ENCODE measurements at places on chromosomes 5 and 9.

- no peak for DNase-seq
Measured at GRCh38 chr9:95816716-95817115, 58.8 kb upstream of the ERCC6L2 start.

GRCh38 chr9:20526500-20527319 is 95.6 kb downstream of the MLLT3 start:
- no peak for DNase-seq

GRCh38 chr9:98374385-98375051 is 119.1 kb upstream of the TBC1D2 start:
- no peak for DNase-seq

- no peak for DNase-seq
Measured at GRCh38 chr5:143582869-143583268, 179.4 kb upstream of the NR3C1 start.

Data from CD4-positive, alpha-beta T cell treated with Interleukin-6 for 4 hours (primary cell).